CD4-positive, CD25-positive, alpha-beta regulatory T cell (primary cell): ENCODE measurements at places on chromosomes 4 and X. TPM values are rescaled to one million over a fixed set of nuclear protein-coding genes. Genes with fewer than 3 reads are reported as not detected.

NPNT gene
- not detected for total RNA-seq

HTN3 gene
- not detected for total RNA-seq

IL1RAPL2 gene
- total RNA-seq, result not detected

MAGEB2 gene
- total RNA-seq, result not detected

CSAG3 gene
- not detected for total RNA-seq

CNGA2 gene
- total RNA-seq, result not detected

EXOC1L gene
- total RNA-seq, result not detected

P2RY4 gene
- total RNA-seq, result 0.39 TPM

SLC9A6 gene
- 17.8 TPM for total RNA-seq

VSIG4 gene
- total RNA-seq, result not detected

FGF13 gene
- total RNA-seq, result not detected

GPM6B gene
- total RNA-seq, result not detected

UGT2B11 gene
- total RNA-seq, result not detected

RASGEF1B gene
- 28.0 TPM for total RNA-seq

CLDN2 gene
- not detected for total RNA-seq

IRF2 gene
- total RNA-seq, result 63.4 TPM

ZNF711 gene
- 1.2 TPM for total RNA-seq

CPZ gene
- total RNA-seq, result not detected

POU4F2 gene
- not detected for total RNA-seq

TIGD4 gene
- total RNA-seq, result 0.25 TPM

POU3F4 gene
- total RNA-seq, result not detected

PPP2R2C gene
- not detected for total RNA-seq

ZNF81 gene
- total RNA-seq, result 10.9 TPM

CXCL11 gene
- total RNA-seq, result not detected

TCEAL9 gene
- 1.2 TPM for total RNA-seq

GPRASP2 gene
- total RNA-seq, result 1.2 TPM

SSX2B gene
- total RNA-seq, result not detected

NUDT6 gene
- 1.8 TPM for total RNA-seq

TMPRSS11D gene
- total RNA-seq, result not detected

MFAP3L gene
- 3.4 TPM for total RNA-seq

MAGEA8 gene
- not detected for total RNA-seq

CEP135 gene
- total RNA-seq, result 23.9 TPM

SSX2 gene
- total RNA-seq, result not detected

SULT1E1 gene
- total RNA-seq, result not detected

HSFX2 gene
- not detected for total RNA-seq

WAS gene
- total RNA-seq, result 101 TPM

F11 gene
- total RNA-seq, result not detected

F8A3 gene
- 4.8 TPM for total RNA-seq

RIPPLY1 gene
- not detected for total RNA-seq
